ENCODE measurements at places on chromosomes 7 and 10. TPM values are rescaled to one million over a fixed set of nuclear protein-coding genes. Genes with fewer than 3 reads are reported as not detected.

DNA sequence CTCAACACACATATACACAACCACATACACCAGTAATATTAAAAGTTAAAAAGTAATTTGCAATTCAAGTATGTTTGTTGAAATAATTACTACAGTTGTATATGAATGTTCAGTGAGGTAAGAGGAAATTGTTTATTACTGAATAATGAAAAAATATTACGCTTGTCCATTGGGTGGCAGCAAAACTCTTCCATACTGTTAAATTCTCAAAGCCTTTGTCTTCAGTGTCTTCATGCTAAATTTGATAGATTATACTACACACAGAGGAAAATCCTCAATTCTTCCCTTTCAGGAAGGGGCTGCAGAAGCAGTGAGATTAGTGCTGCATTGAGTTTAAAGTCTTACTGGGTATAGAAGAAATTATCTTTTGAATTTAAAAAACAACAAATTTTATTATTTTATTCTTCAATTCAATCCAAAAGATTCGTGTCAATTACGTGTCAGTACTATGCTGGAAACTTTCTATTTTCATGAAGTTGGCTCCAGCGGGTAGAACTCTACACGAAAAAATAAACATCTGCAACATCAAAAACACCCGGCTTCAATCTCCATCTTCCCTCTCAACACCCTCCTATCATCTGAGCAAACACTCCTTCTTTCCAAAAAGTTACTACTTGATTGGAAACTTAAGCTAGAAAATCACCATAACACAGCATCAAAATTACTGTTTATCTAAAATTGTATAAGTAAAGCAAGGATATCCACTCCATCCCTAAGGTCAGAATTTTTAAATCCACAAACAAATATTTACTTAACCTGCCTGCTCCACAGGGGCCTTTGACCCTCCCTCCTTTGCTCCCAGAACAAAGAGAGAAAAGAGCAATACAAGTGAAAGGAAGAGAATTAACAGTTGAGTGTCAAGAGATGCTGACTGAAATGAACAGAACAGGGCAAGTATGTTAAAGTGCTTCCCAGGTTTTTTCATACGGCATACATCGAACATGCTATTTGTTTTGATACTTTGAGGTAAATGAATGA, 37.0 kb upstream of the TES start:
- no peak for DNase-seq

DNA sequence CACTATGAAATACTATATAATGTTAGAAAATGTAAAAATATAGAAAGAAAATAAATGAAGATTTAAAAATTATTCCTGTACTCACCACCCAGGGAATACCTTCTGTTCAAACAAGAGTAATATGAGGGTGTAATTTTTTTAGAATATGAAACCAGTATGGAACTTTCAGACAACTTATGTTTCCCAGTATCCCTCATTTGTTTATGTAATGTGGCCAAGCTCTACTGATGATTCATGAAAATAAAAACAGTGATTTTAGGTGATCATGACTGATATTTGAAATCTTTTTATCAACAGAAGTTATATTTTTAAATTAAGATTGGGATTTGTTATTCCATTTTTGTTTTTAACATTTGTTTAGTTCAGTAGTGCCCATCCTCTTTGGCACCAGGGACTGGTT, 18.8 kb downstream of the SLK start:
- no peak for DNase-seq

DNA sequence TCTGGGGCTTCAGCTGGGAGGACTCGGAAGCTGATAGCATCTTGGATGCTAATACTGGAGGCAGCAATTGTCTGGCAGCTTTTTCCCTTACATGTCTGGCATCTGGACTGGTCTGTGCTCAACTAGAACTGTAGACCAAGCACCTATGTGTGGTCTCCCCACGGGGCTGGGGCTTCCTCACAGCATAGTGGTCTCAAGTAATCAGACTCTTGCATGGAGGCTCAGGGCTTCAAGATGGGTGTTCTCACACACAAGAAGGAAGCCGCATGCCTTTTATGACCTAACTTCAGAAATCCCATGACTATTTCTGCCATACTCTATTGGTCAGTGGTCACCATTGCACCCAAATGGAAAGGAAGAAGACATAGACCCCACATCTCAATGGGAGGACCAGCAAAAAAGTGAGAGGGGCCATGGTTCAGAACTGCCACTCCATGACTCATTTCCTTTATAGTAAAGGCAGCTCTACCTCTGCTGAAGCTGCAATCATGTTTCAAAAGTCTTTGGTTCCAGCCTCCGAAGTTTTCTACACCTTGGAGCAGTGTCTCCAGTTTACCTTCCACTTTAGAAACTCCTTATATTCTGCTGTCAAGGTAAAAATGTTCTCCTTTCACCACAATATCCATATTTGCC, 14.7 kb downstream of the AOC1 start:
- DNase-seq = no peak

- no peak for DNase-seq
Measured at GRCh38 chr7:21469894-21470293, 42.0 kb downstream of the SP4 start.

CALML3 gene
- total RNA-seq = 0.07 TPM

DNA sequence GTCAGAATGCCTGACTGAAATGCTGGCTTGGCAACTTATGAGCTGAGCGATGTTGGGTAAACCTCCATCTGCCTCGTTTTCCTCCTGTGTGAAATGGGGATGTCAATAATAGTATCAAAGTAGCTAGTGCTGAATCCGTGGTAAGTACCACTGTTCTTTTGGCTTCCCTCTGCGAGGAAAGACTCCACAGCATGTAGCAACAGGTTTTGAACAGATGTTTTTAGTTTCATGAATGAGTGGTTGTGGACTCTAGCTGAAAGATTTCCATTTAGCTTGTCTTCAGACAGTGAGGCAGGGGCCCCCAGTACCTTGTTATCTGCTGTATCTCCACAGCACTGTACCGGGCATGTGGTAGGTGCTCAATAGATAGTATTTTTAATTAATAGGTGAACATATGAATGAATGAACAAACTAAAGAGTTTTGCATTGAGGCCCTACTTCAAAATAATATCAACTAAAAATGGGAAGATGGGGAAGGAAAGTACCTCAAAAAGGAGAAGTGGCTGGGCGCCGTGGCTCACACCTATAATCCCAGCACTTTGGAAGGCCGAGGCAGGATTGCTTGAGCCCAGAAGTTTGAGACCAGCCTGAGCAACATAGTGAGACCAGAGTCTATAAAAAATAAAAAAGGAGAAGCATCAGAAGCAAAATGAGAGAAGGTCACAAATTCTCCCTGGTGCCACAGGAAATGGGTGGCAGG, 5.6 kb upstream of the DLG5 start:
- DNase-seq = no peak

DNA sequence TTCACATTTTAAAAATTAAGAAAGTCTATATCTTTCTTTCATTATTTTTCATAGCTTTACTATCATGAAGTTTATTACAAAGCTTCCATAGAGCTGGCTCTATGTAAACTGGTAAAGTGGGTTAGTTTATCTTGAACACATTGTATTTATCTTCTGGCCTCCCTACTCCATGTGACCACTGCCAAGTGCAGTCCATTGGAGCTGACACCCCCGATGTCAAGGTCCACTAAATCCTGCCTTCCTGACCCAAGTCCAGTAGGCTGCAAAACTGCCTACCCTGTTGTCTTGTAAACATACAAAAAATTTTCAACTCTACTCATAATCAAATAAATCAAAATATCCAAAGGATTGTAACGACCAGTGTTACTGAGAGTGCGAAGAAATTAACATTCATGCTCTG, 10.2 kb downstream of the DNAJC12 start:
- DNase-seq = no peak

DNA sequence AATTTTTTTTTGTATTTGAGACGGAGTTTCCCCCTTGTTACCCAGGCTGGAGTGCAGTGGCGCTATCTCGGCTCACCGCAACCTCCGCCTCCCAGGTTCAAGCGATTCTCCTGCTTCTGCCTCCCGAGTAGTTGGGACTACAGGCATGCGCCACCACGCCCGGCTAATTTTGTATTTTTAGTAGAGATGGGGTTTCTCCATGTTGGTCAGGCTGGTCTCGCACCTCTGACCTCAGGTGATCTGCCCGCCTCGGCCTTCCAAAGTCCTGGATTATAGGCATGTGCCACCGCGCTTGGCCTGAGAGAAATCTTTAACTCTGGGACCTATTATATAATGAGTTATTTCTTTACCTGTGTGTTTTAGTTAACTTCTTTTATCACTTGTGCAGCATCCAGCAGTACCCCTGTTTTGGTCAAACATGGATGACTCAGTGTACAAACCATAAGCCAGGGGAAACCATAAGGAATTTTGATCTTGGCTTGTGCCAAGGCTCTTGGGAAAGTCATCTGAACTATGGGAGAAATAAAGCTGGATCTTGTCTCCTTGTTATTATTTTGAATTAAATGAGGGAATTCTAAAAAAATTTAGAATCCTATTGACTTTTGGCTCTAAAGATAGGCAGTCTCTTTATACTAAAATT, 23.6 kb upstream of the ZRANB1 start:
- no peak for DNase-seq

- DNase-seq = no peak
Measured at GRCh38 chr10:1141261-1141660, 85.1 kb downstream of the WDR37 start.

DNA sequence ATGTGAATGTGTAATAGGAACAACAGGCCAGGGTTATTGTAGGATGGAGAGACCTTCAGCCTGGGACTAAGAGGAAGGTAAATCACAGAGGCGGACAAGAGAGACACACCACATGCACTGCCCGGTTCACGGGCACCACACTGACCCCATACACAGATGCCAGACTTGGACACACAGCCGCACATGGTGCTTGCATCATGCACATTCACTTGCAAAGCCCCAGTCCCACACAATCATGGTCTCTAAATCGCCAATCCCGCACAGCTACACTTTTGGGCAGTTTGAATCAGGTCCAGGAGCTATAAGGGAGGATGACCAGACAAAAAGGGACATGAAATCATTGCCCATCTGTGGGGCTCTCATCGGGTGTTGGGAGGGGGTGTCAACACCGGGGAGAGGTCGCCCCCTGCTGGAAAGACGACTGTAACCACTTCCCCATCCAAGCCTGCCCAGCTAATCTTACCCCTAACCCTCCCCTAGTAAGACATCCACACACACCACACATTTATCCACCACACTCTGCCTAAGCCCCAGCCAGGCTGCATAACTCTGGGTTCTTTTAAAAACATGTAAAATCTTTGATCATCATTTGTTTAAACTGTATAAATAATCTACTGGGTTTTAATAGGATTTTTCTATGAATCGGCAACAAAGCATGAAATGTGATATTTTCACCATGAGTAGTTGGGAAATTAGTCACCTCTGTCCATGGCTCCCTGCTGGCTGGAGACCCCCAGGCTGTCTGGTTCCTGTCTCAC, 40.5 kb upstream of the SLF2 start:
- no peak for DNase-seq

DNA sequence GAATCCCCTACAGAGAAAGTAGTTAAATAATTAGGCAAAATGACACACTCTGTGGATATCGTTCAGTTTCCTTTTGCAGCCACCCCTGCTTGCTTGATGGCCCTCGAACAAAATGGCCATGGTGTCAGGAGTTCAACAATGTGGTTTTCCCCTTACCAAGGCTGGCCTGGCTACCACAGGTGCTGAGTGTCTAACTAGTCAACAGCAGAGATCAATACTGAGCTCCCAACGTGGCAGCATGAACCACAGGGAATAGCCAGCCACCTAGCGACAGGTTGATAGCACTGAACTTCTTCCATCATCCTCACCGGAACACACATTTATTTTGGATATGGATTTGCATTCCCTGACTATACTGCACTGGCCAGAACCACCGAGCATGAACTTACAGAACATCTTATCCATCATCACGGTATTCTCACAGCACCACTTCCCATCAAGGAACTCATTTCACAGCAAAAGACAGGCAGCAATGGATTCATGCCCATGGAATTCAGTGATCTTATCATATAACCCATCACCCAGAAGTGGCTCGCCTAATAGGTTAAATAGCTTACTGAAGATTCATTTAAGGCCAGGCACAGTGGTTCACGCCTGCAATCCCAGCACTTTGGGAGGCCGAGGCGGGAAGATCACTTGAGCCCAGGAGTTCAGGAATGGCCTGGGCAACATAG, 6.3 kb downstream of the C10orf67 start:
- no peak for DNase-seq

PRKG1 gene
- total RNA-seq = 37.0 TPM

DNA sequence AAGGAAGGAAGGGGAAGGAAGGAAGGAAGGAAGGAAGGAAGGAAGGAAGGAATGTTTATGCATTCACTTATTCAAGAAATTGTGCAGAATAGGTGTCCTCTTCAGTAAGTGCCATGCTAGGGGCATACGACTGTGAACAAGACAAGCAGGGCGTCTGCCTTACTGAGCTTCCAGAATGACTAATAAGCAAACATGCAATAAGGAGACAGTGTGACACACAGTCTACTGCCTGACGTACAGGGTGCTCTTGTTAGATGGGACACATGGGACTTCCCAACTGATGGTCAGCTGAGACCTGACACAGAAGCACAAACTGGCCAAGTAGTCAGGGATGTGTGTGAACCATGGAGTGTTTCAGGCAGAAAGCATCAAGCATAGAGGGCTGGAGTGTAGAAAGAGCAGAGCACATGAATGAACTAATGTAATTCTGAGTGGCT, 18.2 kb downstream of the DNAJC12 start:
- no peak for DNase-seq

FFAR4 gene
- total RNA-seq = not detected

- no peak for DNase-seq
Measured at GRCh38 chr10:73159038-73159648, 8.7 kb downstream of the ECD start.

GRCh38 chr10:21926949-21927348, 76.6 kb downstream of the DNAJC1 start:
- no peak for DNase-seq

- no peak for DNase-seq
Measured at GRCh38 chr7:158473221-158473620, 114.4 kb downstream of the PTPRN2 start.

CWF19L1 gene
- 24.1 TPM for total RNA-seq

GRCh38 chr10:92242910-92243671, 47.8 kb downstream of the CPEB3 start:
- DNase-seq = peak; percentile 48

HHEX gene
- not detected for total RNA-seq

SHLD2 gene
- 22.4 TPM for total RNA-seq

DKK1 gene
- total RNA-seq = 12.7 TPM

Measured in mesothelial cell of epicardium (in vitro differentiated cells).